ENCODE measurements at places on chromosomes 16 and 17.

- DNase-seq = no peak
Measured at GRCh38 chr16:48361012-48361411, 24.2 kb downstream of the SIAH1 start.

DNA sequence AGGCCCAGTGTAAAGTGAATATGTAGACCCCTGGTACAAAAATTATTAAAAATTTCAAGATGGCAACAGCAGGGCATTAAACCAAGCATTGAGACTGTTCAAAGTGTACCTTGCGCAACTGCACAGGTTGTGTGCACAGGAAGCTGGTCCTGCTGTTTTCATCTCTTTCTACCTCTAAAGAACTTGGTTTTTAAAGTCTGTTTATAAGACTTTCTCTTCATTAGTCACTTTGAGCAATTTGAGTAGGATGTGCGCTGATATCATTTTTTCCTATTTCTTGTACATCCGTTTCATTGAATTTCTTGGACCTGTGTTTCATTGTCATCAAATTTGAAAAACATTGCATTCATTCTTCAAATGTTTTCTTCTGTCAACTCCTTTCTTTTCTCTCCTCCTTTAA lies 16.8 kb upstream of the PMP22 start:
- DNase-seq = no peak

DNA sequence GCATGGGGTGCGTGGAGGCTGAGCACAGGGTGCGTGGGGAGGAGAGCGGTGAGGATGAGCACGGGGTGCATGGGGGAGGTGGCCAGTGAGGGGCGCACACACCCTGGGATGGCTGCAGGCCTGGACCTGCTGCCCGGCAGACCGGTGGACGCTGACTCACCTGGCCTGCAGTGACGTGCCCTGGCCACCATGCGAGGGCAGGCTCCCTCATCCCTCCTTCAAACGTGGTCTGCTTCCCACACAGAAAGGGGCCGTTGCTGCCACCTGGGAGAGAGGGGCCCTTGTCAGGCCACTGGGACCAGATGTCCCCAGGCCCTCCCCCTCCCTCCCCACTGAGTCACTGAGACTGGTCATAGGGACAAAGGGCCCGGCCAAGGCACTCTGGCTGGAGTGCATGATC lies 20.1 kb upstream of the APRT start:
- DNase-seq = no peak

DNA sequence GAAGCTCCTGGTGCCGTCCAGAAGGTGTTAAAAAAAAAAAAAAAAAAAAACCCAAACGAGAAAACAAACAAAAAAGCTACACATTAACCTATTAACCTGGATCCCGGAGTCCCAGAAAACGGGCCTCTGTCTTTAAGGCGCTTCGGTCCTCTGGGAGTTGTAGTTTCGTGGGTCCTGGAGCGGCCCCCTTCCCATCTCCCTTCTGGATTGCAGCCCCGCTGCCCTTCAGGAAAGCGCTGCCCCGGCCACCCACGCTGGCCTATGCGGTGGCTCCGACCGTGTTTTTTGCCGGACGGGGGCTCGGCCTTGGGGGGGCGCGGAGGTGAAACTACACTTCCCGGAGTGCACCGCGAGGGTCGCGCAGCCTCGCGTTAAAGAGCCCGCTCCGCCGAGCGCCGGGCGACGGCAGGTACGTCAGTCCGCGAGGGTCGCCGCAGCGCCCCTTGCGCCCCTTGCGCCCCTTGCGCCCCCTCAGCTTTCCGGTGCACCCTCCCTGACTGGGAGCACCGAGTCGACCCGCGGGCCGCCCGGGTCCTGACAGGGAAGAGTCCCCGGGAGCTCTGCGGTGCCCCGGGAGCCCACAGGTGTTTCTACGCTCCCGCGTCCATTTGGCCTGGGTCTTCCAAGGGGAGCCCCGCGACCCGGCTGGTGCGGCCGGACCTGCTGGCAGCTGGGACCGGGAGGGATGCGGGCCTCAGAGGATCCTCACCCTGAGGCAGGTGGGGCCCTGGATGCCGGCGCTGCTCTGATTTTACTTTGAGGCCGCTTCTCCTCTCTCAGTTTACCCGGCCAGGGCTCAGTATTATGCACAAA lies at the start of gene FCSK:
TSS of gene FCSK (plus strand) at position 374 of the 813 bp plus-strand sequence. CDS start 8,596 bp downstream, outside the sequence.
- peak; percentile 86 for DNase-seq

GRCh38 chr16:19166500-19166899 lies 1.5 kb upstream of the SYT17 start:
- no peak for DNase-seq

DNA sequence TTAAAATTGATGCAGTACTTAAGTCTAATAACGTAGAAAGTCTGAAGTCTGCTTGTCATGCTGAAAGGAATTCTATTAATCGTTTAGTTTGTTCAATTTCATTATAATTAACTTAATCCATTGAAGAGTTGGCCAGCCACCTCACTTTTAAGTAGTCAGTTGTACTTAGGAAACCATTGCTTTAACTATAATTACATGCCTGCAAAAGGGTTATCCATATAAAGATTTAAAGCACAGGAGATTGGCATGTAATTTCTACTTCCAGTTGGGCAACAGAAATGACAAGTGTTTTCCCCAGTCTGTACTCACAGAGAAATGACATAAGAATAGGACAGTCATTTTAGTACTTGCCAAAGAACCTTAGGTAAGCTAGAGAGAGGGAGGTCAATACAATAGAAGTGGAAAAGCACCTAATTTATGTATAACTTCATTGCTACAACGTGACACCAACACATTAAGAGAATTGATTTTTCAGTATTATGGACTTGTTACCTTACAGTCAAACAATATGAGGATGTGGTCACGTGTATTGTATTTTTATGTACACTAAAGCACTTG lies 3.7 kb upstream of the USP32 start:
- no peak for DNase-seq

GRCh38 chr17:28493460-28493859 lies 12.7 kb upstream of the FOXN1 start:
- DNase-seq = no peak

DNA sequence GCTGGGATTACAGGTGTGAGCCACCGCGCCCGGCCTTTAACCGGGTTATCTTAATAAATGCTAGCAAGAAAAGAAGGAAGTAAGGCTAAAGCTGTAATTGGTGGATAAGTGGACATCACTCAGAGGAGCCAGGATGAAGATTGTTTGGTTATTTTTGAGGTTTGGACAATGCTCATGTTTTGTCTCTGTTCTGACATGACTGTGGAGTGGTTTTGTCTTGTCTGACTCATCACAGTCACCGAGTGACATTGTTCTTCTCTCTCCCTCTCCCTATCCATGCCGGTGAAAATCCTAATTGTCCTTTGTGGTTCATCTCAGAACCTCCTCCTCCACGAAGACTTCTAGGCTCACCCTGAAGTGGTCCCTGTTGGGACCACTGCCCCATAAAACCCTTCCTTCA lies 23.5 kb upstream of the GRIN2A start:
- no peak for DNase-seq

GRCh38 chr17:7043182-7043496 lies 753 bp downstream of the SLC16A11 start:
- DNase-seq = no peak

DNA sequence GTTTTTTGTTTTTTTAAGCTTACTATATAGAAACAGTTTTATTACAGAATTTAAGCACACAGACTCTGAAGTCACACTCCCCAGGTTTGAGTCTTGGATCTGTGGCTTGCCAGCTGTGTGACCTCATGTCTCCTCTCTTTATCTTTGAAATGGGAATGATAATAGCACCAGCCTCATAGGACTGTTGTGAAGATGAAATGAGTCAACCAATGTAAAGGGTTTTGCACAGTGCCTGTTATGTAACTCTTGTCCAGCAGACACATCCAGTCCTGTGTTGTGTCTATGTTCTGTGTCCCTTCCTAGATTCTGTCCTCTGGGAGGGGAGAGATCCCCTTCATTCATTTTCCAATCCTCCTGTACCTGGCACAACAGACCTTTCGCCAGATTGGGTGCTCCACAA lies 3.1 kb upstream of the CPD start:
- no peak for DNase-seq

DNA sequence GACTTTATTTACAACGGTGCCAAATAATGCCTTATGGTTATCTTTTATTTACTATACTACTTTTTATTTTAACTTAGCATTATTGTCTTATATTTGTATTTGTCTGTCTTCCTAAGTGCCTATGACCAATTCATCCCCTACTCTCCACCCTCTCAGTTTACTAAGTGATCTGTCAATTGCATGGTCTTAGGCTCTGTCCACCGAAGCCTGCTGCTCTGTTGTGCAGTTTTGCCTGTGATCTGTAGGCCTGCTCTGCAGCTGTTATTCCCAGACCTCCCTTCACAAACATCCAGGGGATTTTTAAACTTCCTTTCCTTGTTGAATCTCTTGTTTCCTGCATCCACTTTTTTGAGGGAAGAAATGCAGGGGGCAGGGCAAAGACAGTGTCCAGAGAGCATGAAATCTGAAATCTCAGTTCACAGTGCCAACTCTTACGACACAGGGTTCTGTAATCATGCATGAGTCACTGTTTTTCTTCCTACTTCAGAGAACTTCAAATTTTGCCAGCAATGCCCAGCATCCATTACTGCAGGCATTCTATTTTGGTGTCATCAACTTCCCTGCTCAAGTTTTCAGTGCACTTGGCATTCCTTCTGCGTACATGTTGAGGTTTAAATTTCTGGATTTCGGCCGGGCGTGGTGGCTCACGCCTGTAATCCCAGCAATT lies 11.4 kb downstream of the SLFN5 start:
- DNase-seq = no peak

- peak; percentile 42 for DNase-seq
Measured at GRCh38 chr17:7912927-7913524, 3.1 kb downstream of the RNF227 start.

GRCh38 chr16:18829251-18829650 lies 27.9 kb upstream of the ARL6IP1 start:
- no peak for DNase-seq

DNA sequence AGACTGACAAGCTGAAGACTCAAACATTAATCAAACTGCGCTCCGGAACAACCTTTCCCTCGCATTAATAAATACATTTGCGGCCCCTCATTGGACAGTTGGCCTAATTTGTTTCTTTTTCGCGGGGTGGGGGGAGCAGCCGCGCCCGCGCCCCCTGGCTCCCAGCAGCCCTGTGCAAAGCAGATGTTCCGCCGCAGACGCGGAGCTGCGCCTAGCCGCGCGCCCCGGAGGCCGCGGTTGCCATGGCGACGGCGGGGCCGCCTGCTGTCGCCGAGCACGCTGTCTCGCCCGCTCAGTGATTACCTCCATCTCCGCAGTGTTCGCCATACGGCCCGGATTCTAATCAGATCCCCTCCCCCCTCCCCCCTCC lies 25.5 kb downstream of the COPZ2 start:
- peak; percentile 98 for DNase-seq

DNA sequence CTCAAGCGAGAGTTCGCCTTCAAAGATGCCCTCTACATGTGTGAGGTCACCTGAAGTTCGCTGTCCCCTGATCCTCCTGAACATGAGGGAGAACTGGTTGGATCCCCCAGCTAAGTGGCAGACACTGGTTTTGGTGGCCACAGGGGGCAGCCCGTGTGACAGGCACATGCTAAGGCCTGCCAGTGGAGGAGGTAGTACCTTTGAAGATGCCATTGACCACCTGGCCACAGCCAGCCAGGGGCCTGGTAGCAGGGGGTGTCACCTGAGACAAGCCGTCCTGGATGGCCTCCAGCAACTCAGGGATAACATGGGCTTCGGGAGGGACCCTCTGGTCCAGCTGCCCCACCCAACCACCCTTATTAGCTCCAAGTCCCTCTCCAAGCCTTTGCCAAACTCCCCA lies 7.3 kb upstream of the ALDH3A1 start:
- DNase-seq = no peak

DNA sequence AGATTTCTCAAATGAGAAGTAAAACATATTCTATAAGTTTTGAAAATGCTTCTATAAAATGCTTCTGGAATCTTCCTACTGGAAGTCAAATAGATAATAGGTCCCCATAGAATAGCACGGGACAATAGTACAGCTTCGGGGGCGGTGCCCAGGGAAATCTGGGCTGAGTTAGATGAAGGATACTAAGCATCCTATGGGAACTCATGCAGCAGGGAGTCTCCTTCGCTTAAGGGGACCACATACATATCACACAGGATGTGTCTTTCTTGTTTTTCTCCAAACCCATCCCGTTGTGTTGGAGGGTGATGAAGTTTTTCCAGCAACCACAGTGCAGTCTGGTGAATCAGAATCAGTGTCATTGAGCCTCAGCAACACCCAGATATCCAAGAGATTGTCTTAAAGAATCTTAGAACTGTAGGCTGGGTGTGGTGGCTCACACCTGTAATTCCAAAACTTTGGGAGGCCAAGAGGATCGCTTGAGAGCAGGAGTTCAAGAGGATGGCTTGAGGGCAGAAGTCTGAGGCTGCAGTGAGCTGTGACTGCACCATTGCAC lies 84.2 kb downstream of the PITPNC1 start:
- DNase-seq = no peak

- no peak for DNase-seq
Measured at GRCh38 chr16:951660-952301, 19.0 kb downstream of the LMF1 start.

DNA sequence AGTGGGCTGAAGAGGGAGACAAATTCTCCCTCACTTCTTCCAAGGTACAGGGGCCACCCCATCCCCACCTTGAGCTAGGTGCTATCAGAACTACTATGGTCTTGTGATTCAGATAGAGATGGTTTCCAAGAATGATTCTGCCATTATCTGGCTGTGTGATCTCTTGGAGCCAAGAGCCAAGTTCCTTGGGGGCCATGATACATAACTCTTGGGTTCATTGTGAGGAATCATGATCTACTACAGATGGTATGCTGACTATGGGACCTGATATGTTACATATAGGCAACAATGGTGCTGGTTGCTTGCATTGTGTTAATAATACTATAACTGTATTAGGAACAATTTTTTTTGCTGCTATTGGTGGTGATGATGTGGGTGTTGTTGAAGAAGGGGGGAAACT lies 45.7 kb downstream of the DYNLRB2 start:
- DNase-seq = no peak

DNA sequence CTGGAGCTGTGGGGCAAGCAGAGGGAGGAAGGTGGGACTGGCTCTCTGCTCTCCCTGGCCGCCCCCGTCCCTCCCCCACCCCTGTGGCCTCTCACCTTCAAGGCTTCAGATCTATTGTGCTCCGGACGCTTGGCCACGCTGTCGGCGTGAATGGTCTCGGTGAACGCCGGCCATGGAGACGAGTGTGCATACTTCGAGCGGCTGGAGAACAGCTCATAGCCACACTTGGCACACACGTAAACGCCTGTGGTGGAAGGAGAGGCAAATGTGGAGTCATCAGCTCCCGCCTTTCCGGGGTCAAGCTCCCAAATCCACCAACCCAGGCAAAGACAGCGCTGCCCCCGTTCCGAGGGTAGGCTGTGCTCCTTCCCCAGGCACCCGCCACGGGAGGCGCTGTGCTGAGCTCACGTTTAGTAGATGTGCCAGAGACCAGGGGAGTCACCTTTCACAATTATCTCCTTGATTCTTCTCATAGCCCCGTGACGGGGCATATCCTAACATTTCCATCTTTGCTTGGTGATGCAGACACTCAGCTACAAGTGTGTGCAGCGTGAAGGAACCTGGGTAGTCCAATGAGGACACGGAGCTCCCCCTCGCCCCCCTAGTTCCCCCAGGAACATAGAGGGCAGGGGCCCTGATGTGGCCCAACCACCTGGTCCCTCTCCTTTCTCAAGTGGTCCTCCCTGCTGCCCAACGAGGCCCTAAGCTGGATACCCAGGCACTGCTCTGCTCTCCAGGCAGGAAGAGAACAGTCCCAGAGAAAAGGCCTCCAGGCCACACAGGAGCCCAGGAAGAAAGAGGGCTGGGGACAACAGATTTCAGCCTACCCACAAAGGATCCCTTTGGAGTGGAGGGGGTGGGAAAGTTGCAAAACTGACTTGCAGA lies 1.6 kb downstream of the MSRB1 start:
- no peak for DNase-seq

GRCh38 chr17:69588827-69589239 lies 174.3 kb downstream of the MAP2K6 start:
- no peak for DNase-seq

All from NCI-H524 (cell line).